Karpas-422 (cell line): ENCODE measurements at places on chromosomes 13 and 19.

DNA sequence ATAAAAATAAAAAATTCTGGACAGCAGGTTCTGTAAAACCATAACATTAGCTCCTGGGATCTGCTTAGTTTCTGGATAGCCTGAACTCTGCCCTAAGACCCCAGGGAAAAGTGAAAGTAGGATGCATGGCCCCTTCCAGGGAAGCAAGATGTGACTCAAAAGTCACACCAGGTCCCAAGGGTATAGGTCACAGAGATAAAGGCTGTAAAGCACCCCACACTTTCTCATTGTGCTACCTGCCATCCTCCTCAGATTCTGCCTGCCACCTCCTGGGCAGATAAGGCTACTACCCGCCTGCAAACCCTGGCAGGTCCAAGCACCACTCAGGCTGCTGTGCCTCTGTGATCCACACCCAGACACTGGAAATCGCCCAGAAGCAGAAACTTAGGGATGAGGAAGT lies 20.6 kb downstream of the FFAR2 start:
- peak; percentile 86 for DNase-seq

DNA sequence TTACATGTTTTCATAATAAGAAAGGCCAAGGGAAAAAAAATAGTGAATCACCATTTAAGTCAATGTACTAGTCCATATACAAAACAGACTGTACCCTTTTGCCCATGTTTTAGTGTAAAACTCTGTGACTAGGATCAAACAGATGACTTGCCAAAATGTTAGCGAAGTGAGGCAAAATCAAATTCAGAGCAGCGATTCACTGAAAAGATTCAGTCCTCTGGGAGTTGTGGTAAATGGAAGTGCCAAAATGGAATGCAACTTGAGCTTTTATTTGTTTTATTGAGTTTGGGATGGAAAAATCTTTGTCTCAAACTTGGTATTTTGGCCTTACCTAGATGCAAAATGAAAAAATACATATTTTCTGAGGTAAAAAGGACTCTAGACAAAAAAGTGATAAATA lies 9.1 kb downstream of the CDADC1 start:
- no peak for DNase-seq

GRCh38 chr13:71583581-71583980 lies 283.4 kb downstream of the DACH1 start:
- no peak for DNase-seq

DNA sequence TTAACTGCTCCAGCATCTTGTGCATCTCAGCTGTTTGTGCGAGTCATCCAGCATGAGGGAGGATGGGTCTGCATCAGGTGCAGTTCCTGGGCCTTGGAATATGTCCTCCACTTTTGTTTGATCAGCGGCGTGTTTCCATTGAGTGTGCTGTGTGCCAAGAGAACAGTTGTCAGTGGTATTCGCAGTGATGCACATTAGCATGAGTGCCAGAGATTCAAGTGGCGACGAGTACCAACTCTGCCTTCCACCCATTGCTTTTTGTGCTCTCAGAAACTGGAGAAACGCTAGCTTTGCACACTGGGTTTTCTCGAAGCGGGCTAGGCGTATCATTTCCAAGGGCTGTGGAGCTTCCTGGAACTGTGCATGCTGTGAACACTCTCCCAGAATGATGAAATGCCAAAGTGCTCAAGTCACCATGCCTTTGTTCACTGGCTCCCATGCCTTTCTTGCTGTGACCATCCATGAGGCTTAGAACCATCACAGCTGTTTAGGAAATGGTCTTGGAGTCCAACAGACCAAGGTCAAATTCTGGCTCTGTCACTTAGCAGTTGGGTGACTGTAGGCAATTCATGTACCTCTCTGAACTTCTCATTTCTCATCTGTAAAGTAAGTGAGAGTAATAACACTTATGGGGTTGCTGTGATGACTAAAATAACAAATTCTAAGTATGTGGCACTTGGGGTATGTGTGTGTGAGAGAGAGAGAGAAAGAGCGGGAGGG lies 18.4 kb downstream of the LRCH1 start:
- no peak for DNase-seq

DNA sequence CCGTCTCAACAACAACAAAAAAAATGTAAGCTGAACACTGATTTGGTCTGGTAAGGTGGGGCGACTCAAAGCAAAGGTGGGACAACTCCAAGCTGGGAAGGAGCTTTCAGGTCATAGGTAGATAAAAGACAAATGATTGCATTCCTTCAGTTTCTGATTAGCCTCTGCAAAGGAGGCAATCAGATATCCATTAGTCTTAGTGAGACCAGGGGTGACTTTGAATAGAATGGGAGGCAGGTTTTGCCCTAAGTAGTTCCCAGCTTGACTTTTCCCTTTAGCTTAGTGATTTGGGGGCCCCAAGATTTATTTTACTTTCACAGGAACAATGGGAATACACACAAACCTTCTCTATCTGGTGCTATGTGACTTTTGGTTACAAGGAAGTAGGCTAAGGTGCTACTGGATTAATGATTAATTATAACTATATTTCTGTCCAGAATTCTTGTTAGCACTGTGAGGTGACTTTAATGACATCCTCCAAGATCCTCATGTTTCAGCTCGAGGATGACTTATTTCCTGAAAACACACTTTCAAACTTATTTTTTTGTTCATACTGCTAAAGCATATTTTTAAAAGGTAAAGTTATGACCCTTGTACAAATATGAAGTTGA lies 10.6 kb upstream of the MTRF1 start:
- no peak for DNase-seq

GRCh38 chr19:18644196-18645034 lies 7.6 kb downstream of the KLHL26 start:
- peak; percentile 66 for DNase-seq

- DNase-seq, result no peak
Observed at GRCh38 chr19:41399525-41399924, 1.9 kb downstream of the BCKDHA start.

GRCh38 chr13:106187501-106188095 lies 347.9 kb downstream of the EFNB2 start:
- DNase-seq, result no peak

GRCh38 chr19:29269641-29270040 lies 56.7 kb upstream of the UQCRFS1 start:
- no peak for DNase-seq

GRCh38 chr13:66612983-66613382 lies 617.2 kb downstream of the PCDH9 start:
- no peak for DNase-seq

DNA sequence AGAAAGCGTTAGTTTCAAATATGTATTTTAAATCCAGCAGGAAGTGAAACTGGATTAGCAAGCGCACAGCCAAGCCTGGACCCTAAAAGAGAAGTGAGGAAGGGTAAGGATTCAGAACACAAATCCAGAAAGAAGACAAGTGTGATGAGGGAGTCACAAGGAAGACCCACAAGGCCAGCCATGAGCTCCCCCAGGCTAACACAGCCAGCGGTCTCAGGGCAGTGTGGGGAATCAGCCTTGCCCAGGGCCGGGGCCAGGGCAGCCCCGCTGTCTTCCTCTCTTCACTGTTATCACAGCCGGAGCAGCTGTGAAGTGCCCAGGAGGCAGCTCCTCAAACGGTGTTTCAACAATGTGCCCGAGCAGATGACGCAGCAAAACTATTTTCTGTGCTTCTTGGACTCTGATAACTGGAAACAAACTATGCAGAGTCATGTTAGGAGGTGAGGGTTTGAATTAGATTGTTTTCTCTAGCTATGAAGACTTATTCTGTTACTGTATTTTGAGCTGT lies 12.2 kb upstream of the CDC16 start:
- peak; percentile 62 for DNase-seq

GRCh38 chr13:73304442-73304841 lies 245.6 kb downstream of the KLF5 start:
- DNase-seq, result no peak

GRCh38 chr19:2841855-2842574 lies 740 bp downstream of the ZNF555 start:
- no peak for DNase-seq

- DNase-seq, result no peak
Observed at GRCh38 chr13:83839146-83839545, 43.1 kb downstream of the SLITRK1 start.

DNA sequence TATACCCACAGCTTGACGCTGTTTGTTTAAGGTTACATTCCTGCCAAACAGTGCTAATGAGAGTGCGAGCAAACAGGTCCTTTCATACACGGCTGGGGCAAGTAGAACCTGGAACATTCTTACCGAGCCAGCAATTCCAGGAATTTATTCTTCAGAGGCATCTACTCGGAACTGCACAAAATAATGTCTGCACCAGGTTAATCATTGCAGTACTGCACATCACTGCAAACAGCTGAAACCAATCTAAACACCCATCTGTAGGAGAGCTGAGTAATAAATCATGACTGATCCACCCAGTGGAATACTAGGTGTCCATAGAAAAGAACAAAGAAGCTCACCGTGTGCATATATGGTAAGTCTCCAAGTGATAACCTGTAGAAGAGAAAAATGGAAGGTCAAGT lies 1.2 kb upstream of the ZNF579 start:
- no peak for DNase-seq

- no peak for DNase-seq
Observed at GRCh38 chr13:89763005-89763404, 1584.5 kb upstream of the MIR17HG start.

- DNase-seq, result no peak
Observed at GRCh38 chr19:46913198-46913851, 52.5 kb downstream of the ARHGAP35 start.

GRCh38 chr13:42753697-42754096 lies 27.7 kb upstream of the FAM216B start:
- DNase-seq, result no peak

DNA sequence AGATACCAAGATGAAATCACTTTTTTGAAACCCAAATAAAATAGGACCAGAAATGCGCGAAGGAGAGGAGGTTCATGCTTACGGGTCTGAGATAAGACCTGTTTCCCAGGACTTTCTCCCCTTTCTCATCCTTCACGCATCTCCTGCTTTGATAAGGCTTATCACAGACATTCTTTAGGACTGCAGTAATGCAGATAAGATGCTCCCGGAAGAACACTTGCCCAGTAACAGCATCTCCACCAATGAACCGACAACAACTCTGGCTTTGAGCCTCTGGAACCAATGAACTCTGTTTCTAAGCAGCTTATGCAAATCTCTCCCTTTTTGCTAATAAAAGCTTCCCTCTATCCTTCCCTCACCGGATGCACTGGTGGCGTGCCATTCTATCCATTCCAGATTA lies 783.4 kb upstream of the ARGLU1 start:
- no peak for DNase-seq

GRCh38 chr13:23735329-23735728 lies 153.9 kb downstream of the MIPEP start:
- DNase-seq, result no peak

GRCh38 chr13:32001154-32001768 lies 30.3 kb upstream of the FRY start:
- peak; percentile 75 for DNase-seq

DNA sequence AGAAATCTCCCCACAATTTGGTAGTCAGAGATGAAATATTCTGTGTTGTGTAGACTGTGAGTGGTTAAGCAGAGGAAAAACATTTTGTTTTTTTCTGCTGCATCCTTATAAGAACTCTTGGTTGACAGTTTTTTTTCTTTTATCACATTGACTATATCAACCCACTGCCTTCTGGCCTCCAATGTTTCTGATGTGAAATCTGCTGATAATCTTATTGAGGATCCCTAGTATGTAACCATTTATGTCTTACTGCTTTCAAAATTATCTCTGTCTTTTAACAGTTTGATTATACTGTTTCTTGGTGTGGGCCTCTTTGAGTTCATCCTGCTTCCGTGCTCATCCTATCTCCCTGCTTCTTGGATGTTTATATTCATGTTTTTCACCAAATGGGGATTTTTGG lies 316.9 kb downstream of the MTUS2 start:
- no peak for DNase-seq

- no peak for DNase-seq
Observed at GRCh38 chr13:109118521-109118920, 489.1 kb downstream of the MYO16 start.

GRCh38 chr13:29810145-29810742 lies 40.2 kb downstream of the UBL3 start:
- no peak for DNase-seq

DNA sequence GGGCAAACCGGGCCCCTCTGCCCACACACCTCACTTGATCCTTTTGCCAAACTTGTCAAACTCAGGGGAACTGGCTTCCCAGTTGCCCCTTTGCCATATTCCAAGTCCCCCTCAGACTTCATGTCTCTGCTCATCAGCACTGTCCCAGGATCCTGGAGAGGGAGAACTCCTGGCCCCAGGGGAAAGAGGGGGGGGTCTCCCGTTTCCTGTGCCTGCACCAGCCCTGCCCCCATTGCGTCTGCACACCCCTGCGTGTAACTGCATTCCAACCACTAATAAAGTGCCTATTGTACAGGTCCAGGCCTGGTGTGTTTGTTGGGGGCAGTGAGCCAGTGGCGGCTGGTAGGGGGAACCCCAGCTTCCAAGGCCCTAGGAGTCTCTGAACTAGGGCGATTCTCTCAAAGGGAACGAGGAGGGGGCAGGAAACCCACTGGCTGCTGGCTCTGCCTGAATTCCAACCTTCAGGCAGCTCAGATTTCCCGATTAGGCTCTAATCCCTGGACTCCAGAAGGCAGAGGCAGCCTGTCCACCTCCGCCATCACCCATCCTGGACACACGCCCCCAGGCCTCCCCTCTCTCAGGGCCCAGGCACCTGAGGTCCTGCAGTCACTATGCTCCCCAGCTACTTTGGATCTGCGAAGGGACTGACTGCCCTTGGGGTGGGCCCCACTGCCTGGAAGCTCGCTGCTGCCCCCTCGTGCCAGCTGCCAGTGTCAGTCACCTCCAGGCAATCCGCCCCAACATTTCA lies 9.7 kb upstream of the ILF3 start:
- DNase-seq, result peak; percentile 90

- peak; percentile 72 for DNase-seq
Observed at GRCh38 chr19:15197275-15197941, 3.4 kb downstream of the NOTCH3 start.

DNA sequence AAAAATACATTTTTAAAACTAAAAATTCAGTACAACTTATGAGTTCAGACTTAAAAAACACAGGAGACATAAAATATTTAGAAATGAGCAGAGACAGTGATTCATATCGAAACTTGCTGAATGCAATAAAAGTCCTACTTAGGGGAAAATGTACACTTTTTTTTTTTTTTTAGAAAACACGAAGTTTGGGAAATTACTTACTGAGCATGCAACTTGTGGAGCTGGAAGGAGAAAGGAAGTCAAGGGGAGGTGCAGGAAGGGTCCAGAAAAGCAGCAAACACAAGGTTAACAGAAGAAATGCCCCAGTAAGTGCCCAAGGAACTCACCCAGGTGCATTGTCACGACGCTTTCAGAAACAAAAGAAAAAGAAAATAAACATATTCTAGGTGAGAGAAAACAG lies 18.6 kb upstream of the LAIR1 start:
- DNase-seq, result no peak

GRCh38 chr13:39509616-39510315 lies 93.2 kb downstream of the LHFPL6 start:
- DNase-seq, result no peak

DNA sequence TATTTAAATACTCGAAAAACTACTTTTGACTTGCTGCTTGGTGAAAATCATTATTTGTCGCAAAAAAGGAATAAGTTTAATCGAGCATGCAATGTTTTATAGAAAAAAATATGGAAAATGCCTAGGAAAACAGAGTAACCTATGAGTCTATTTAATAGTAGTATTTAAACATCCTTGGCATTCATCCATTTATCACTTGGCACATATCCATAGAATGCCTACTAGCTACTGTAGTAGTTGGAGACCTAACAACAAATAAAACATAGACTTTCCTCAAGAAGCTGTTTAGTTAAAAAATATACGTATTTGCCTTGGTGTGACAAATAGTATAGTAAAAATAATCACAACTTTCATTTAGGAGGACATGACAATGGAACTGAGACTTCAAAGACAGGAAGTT lies 302.1 kb downstream of the DIAPH3 start:
- DNase-seq, result no peak
